ENCODE measurements at places on chromosomes 16 and 17.

DNA sequence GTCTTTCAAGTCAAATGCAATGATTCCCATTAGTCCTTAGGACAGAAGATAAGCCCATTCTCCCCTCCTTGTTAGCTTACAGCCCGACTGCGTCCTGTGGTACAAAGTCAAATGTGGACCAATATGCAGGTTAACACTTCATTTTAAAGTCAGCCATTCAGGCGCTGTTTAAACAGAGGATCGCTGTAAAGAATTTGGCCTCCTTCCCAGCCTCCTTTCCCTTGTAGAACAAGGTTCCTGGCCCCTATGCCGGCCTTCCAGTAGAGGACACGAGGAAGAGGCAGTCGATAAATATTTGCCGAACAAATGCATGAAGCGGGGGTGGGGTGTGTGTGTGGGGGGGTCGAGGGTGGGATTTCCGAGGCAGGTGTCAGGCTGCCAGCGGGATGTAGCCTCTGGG is 4.3 kb downstream of the SDK2 start:
- DNase-seq = no peak

GRCh38 chr17:27368151-27368795 is 74.4 kb downstream of the WSB1 start:
- no peak for DNase-seq

GRCh38 chr16:56748191-56748590 is 18.3 kb downstream of the NUP93 start:
- DNase-seq = no peak

GRCh38 chr16:79411357-79411756 is 189.2 kb downstream of the MAF start:
- DNase-seq = no peak

GRCh38 chr17:32541640-32542039 is 54.8 kb downstream of the CDK5R1 start:
- DNase-seq = no peak

DNA sequence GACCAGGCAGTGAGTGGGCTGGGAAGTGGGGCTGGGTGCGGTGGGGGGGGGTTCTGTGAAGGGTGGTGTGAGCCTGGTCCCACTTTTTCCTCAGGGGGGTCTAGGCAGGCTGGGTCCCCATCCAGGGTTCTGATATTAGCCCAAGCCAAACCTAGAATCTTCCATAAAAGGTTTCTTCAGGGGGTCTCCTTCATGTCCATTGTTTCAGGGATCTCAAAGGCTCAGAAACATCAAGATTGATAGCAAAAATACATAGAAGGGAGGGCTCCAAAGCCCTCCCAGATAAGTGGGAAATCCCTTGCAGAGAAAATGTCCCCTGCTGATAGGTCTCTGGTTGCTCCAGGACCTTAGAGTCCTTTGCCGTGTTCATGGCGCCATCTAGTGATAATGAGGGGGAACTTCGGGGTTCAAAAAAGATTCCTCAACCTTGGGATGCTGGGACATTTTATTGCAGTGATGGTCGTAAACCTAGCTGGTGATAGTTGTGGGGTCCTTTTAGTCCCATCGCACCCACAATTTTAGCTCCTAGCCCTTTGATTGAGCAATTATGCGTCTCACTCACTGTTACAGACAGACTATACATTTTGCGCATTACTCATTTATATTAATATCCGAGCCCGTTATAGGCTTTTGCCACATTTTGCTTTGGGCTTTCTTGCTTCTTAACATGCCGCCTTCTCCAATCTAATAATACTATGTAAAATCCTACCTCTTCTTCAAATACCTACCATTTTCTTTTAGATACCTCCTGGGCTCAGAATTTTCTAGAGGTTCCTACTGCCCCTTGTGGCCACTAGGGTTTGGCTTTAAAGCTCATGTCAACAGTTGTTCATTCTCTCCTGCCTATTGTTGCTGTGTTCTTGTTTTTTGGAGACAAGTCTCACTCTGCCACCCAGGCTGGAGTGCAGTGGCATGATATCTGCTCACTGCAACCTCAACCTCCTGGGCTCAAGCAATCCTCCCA is 35.1 kb downstream of the IGF2BP1 start:
- peak; percentile 62 for DNase-seq
